NCI-H2081 (cell line): ENCODE measurements at places on chromosomes 6 and 20.

GRCh38 chr20:36573798-36574365, 485 bp downstream of the TGIF2 start:
- no peak for DNase-seq

DNA sequence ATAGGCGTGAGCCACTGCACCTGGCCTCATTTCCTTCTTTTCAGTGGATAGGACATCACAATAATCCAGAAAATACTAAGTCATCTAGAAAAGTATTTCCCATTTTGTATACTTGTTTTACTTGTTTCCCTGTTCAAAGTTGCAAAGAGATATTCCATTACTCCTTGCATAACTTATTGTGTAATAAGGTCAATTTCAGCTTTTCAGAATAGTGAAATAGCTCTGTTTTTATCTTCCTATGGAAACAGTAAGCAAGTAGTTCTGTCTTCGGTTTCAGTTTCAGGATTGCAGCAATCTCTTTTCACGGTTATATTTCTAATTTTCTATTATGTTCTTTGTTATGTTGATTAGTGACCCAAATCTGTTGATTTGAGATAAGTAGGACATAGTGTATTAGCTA, 6.0 kb downstream of the STX11 start:
- no peak for DNase-seq

DNA sequence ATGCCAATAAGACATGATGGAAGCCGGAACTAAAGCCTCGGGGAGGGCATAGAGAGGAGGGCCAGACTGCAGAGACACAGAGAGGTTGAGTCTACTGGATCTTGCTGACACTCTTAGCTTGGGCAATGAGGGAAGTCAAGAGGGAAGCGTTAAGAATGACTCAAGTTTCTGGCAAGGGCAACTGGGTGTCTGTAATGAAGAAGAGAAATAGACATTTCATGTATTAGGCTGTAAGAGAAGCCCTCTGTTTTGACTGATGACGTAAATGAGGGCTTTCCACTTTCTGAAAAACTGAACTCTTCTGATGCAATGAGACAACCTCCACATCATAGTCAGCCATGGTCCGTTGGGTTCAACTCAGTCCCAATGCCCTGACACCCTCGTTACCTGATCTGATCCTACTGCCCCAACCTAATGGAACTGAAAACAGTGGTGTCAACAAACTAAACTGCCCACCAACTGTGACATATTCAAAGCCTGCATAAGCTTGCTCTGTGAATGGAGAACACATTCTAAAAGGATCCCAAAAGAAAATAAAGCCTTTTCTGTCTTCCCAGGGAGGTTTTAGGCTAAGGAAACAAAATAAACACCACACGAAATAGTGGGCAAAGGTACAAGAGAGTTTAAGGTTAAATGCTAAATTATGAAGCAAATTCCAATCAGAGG, 45.8 kb upstream of the PNRC1 start:
- no peak for DNase-seq

DNA sequence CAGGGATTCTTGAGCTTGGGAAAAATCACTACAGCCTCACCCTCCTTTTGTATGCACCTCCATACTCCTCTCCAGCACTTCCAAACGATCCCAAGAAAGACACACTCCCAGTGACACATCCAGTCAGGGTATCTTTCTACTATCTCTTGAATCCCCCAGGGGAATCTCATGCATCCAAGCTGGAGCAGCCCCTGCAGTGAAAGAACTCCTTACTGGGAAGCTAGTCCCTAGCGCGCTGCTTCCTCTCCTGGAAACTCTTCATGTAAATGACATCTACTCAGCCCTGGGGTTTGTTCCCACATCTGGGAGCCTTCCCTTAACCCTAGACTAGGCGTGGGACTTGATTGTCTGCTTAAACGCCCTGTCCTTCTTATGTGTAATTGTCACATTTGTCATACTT, 329.1 kb upstream of the QKI start:
- DNase-seq = no peak

DNA sequence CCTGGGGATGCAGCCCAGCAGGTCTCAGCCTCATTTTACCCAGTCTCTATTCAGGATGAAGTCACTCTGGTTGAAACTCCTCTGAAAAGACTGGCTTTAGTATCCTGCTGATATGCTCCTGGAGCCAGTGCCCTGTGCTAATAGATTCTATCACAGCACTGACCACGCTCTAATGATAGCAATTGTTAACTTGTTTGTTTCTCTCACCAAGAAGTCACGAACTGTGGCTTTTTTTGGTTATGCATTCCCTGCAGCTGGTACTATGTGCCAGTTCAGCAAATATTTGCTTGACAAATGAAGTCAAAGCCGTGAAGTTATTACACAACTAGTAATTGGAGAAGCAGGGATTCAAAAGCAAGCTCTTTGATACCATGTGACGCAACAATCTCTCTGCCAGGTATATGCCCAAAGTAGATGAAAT, 754.6 kb downstream of the KIF16B start:
- peak; percentile 66 for DNase-seq

- DNase-seq = no peak
Observed at GRCh38 chr6:96898241-96898851, 655 bp upstream of the NDUFAF4 start.

- DNase-seq = no peak
Observed at GRCh38 chr20:13928901-13929300, 61.5 kb downstream of the SEL1L2 start.

- no peak for DNase-seq
Observed at GRCh38 chr6:42692137-42692911, 30.1 kb downstream of the PRPH2 start.

- DNase-seq = no peak
Observed at GRCh38 chr6:14284969-14285590, 167.5 kb downstream of the CD83 start.

DNA sequence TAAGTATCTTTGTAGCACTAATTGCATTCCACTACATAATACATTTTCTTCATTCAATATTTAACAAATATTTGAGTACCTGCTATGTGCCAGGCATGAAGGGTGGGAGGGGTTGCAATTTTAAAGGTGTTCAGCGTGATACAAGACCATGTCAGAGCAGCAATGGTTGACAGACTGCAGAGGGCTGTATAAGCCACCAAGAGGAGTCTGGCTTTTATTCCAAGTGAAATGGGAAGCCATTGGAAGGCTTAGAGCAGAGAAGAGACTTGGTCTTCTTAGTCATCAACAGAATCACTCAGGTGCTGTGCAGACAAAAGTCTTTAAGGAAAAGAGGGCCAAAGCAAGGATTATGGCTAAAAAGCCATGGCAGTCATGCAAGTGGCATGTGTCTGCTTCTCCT, 360.8 kb upstream of the ARID1B start:
- DNase-seq = no peak

DNA sequence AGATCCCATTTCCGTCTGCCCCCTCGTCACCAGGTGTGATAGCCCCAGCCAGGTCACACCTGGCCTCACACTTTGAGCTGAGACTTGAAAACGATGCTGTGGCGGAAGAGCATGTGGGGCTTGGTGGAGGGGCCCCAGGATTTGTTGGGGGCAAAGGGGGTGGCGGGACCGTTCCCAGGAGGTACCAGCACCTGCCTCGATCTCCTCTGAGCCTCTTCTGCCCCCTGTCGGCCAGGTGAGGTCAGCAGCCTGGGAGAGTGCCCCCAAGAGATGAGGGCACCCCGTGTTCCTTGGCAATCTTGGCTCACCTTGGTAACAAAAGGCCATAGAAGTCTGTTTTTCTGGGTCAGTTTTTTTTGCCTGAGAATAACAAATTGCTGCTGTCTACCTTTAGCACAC, 25.4 kb downstream of the SPATA2 start:
- no peak for DNase-seq

DNA sequence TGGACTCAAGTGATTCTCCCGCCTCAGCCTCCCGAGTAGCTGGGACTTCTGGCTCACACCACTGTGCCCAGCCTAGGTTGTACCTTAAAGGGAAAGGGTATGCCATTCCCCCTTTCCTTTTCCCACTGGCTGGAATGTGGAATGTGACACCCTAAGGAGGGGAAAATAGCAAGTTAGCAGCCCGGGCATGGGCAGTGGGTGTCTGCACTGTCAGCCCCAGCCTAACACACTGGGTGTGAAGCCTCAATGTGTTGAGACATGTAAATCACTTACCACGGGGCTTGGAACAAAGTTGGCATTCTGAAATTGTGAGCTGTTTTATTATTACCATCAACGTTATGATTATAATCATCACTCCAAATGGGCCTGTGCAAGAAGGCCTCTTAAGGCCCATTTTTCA, 80.8 kb upstream of the PTPN1 start:
- no peak for DNase-seq

GRCh38 chr20:9027626-9028025, 41.3 kb upstream of the PLCB4 start:
- DNase-seq = no peak

DNA sequence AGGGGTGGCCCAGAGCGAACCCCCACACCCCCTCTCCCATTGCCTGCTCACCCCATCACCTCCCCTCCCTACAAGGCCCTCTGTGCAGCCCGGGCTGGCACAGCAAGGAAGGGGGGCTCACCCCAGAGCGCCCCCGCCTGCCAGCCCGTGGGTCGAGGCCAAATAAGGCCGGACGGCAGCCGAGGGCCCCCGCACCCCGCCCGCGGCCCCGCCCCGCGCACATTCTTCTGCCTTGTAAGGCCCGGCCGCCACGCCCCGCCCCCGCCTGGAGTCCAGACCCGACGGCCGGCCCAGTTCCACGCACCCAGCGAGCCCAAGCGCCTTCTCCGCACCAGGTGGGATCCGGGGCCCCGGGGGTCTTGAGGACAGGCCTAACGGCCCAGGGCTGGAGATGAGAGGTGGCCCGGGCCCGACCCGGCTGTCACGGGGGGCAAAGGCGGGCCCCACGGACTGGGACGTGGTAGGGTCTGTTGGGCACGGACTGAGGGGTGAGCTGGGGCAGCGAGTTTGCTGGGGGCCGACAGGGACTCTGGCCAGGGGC, at the start of gene MYL9:
Gene MYL9 (plus strand): TSS at position 293 of the 541 bp plus-strand sequence. CDS start 3,366 bp downstream, outside the sequence.
- DNase-seq = no peak

DNA sequence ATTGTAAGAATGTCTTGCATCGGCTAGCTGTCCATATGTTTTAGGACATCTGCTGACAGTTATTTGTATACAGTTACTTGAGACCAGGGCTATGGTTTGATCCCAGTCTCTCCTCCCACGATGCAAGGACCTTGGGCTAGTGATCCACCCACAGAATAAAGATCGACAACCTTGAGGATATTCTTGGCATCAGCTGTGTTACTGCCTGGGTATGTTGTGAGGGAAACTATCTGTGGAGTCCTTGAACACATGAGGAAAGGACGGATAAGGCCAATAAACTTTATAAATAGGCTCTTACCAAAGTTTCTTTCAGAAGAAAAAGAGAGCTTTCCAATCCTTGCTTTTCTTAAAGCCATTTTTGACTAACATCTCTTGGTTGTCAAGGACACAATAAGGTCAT, 70.8 kb upstream of the HEY2 start:
- DNase-seq = no peak

- DNase-seq = peak; percentile 60
Observed at GRCh38 chr6:41424370-41425058, 89.1 kb downstream of the NCR2 start.

GRCh38 chr20:1489325-1489724, 1.9 kb downstream of the SIRPB2 start:
- no peak for DNase-seq

DNA sequence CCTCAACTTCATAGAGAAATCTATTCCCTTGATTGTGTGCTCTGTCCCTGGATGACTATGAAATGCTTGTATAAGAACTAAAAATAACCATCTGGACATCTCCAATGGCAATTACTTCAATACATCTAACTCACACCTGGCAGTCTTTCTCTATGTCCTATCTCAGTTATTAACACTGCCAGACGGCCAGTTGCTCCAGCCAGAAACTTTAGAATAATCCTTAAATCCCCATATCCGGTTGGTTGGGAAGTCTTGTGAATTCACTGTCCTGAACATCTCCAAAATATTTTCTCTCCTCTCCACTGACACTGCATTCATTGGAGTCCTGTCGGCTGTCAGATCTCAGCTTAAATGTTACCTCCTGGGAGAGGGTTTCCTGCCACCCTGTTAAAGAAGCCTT, 12.2 kb upstream of the LAMA2 start:
- no peak for DNase-seq

DNA sequence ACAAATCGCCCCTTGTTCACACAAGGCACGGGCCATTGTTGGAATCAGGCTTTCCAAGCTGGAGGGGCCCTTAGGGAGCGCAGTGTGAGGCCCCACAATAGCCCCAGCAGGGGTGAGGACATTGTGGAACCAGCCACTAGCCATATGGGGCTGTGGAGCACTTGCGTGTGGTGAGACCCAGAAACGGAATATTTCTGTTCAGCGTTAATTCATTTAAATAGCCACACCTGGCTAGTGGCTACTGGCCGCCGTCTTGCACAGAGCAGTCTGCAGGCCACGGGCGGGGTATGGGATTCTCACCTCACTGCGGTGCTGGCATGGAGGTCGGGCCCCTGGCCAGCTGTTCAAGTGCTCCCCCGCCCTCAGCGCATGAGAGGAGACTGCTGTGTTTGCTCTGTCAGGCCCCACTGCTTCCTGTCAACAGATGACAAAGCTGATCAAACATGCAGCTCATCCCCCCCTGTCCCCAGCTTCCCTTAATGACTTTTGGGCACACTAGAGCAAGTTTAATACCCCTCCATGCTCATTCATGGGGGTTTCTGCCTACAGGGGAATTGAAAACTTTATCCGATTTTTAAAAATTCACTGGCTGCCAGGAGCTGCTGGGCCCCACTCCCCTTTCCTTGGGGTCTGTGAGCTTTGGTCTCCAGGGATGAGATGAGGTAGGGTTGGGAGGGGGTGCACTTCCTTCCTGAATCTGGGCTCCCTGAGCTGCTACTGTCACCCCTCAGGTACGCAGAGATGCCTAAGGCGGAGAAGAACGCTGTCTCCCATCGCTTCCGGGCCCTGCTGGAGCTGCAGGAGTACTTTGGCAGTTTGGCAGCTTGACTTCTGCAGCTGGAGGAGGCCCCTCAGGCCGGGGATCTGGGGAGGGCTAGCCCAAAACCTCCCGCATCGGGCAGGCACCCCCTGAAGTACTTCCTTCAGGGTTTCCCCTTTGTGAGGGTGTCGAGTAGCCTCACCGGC, 13.6 kb downstream of the ITPA start:
- DNase-seq = peak; percentile 99

DNA sequence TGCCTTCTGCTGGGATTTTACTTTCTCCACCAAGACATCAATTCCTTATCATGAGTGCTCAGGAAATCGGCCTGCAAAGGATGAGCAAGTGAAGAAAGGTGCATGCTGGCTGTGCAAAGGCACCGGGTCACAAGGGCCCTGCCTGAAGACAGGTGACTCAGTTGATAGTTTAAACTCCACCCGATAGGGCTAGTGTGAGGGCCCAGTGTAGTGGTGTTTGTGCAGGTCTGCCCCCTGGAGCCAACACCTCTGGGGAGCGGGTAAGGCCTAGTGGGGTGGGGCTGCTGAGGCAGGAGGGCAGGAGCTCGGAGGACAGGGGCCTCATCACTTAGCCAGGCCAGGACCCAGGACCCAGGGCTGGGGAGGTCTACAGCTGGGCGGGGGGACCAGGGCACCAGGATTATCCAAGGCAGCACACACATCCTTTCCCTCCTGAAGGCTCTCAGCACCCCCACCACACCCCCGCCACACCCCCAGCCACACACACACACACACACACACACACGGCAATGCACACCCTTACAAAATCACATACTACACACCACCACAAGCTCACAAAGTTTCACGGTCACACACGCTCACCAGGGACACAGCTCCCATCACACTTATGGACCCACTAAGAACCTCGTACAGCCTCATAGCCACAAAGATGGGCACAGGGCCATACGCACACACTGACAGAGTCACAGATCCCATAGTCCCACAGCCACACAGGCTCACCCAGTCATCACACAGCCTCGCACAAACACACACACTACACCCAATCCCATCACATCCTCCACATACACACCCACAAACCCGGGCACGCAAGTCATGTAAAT, 75.4 kb downstream of the GRM4 start:
- DNase-seq = no peak

GRCh38 chr6:75493400-75494064, at the start of gene FILIP1:
FILIP1 (minus strand) TSS chr6:75493800; CDS start chr6:75414972, 78,828 bp downstream.
- DNase-seq = no peak
